NCI-H524 treated with DMSO at 0.1 percent for 48 hours (cell line): ENCODE measurements at places on chromosomes 16 and 17.
A peak's percentile ranks its signal among the peaks of the same experiment; 100 is the strongest.

DNA sequence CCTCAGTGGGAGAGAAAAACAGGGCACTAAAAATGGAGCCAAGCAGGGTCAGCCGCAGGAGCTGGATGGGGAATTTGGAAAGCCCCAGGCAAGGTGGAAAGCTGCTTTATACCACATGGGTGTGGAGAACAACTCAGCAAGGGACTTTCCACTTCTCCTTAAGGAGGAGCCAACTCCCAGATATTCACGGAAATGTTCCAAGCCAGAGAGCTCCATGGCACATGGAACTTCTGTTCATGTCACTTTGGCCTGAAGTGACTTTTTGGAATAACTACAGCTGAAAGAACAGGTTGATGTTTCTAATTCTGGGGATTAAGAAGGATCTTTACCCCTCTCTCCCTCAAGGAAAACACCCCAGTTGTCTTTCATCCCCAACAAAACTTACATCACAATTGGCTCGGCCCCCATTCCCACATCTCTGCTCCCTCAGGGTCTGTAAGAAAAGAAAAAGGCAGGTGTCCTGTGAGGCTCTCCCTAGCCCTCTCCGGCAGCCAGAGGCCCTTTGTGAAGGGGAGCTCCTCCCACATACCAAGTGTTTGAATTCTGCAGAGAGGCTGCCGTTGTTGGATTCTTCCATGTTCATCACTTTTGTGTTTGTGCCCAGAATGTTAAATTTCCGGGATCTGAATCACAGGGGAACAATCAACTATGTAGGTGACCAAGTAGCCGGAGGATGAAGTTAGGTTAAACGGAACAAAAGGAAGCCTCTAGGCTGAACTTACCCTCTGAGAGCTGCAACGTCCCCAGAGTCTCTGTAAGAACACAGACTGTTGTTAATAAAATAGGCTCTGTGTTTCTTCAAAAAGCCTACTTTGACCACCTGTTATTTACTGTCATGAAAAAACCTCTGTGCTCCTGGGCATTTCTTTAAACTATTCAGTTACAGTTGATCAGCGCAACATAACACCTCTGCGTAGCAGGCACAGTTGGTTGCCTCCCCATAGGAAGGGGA, 41.0 kb downstream of the STAT5A start:
- DNase-seq, result no peak

DNA sequence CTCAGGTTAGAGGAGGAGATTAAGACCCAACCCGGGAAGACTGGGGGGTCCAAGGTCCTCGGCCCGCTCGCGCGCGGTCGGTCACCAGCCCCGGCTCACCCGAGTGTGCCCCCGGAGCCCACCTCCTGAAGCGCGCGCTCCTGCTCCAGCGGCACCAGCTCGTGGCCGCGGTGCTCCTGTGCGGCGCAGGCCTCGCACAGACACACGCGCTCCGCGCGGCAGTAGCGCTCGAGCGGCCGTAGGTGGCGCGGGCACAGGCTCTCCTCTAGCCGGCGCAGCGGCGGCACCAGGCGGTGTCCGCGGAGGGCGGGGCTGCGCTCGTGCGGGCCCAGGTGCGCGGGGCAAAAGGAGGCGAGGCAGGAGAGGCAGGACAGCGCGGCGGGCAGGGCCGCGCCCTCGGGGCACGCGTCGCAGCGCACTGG, 618 bp downstream of the TRIM47 start:
- DNase-seq, result peak; percentile 50

DNA sequence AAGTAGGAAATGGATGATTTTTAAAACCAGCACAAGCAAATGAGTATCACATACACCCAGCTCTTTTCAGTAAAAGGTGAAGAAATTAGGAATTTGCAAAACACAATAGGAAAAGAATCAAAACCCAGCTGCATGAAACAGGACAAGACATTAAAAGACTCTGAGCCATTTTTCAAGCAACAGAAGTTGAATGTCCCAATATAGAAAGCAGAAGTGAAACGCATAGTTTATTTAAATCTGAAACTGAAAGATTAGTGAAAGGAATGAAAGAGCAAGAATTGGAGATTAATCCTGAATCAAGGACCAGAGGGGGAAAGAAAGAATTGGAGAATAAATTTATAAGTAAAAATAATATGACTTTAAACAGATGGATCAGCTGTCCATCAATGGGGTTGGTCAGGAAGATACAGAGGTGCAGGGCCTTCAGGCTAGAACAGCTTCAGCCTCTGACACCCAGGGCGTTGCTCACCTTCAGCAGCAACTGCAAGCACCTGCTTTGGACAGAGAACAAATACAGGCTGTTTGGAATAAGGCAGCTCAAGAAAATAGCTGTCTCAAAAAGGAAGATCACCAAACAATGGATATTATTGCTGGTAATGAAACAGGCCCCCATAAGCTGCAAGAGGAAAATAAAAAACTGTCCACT, 3.9 kb upstream of the ARHGAP17 start:
- DNase-seq, result no peak

DNA sequence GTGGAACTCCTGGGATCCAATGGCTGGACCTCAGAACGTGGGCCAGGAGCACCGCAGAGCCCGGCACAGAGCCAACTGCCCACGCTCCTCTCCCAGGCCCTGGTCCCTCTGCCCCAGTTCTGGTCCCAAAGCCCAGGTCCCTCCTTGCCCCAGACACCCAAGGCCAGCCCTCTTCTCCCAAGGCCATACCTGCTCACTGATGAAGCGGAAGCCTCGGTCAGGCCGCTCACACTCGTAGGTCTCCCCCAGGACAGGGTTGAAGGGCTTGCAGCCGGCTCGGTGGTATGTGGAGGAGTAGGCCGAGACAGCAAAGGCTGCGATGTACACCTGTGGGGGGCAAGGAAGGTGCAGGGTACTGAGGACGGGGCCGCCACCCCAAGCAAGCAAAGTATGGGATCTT, 8.5 kb downstream of the OSBPL7 start:
- no peak for DNase-seq

DNA sequence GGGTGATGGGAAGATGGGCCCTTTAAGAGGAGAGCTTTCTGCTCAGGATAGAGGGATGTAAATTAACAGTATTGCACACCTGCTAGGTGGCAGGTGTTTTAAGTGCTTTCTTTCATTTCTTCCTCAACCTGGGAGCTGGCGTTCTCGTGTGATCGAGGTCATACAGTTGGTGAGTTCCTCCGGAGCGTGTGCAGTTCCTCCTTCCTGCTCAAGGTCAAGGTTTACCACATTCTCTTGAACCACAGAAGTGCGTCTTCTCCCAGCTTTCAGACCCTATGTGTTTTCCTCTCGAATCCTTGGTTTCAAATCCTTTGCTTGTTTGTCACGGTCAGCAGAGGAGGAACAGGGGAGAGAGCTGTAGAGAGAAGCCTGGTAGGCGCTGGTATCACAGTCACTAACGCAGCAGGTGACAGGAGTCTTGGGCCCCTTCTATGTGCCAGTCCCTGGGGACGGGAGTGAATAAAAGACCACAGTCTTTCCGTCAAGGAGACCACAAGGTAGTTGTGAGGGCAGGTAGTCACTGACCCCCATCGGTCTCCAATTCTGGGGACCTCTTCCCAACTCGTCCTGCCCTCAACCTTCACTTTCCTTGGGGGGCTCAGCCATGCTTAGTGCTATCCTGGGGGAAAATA, 791 bp downstream of the DNAI2 start:
- DNase-seq, result no peak

DNA sequence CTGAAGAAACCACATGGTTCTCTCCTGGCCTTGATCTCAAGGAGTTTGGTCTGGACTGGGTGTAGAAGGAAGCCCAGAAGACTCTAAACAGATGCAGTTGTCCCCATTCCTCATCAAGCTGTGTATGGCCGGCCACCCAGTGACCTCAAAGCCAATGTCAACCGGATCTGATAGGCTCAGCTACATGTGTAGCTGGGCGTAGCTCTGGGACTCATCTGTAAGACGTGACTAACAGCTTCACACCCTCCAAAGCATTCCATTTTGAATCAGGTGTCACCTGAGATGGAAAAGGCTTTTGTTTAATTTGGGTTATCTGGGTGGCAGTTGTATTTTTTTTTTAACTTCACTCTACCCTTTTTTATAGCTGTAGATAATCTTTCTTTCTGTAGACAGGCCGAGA, 130.4 kb downstream of the ABCC12 start:
- DNase-seq, result no peak

GRCh38 chr17:14305785-14306496, 5.1 kb downstream of the HS3ST3B1 start:
- DNase-seq, result no peak

DNA sequence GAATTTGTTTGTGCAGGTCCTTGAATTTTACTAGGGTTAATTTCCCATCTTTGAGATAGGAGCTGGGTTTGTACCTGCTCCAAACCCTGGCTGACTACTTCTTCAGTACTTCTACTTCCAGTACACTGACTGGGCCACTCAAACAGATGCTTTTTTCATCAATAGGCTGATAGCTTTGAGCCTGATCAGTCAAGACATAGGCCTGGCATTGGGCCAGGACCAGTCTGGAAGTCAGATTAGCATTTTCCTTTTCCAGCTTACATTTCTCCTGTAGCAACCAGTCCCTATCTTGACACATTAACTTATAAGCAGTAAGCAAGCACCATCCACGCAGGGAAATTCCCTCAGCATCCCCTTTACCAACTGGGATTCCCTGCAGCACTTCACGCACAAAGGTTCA, 7.5 kb upstream of the TMEM101 start:
- no peak for DNase-seq

GRCh38 chr17:1713878-1714426, 3.8 kb upstream of the TLCD2 start:
- no peak for DNase-seq

DNA sequence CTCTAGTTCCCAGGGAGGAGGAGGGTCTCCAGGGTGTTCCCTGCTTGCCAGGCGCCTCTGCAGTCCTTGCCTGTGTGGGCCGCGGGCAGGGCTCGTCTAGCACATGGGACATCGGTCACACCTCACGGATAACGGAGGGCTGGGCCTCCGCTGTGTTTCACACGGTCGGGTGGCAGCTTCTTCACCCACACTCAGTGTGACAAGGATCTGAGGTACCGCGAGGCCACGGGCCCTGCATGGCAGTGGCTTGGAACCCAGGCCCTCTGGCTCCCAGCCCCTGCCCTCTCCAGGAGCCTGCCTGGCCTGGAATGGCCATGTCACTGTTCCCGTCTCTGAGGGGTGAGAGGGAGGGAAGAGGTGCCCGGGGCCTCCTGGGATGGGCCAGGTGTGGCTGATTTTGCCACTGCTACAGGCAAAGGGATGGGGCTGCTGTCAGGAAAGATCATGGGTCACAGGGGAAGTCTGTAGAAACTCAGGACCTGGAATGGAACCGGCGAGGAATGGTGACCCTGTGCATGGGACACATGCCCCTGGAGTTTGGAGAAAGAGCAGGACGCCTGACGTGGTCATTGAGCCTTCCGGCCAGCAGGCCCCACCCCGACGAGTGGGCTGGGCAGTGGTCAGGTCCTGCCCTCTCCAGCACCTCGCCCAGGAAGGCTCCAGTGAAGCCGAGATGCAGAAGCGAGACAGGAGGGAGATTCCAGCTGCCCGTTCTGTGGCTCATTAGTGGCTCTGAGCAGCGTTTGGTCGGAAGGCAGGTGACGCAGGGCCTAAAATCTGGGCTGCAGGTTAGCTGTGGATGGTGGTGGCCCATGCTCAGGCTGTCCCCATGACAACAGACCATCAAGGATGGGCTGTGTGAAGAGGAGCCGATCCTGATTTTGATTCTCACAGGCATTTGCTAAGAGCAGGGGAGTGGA, 76.5 kb upstream of the GSE1 start:
- DNase-seq, result no peak

GRCh38 chr16:15948532-15949209, 745 bp upstream of the ABCC1 start:
- DNase-seq, result no peak

DNA sequence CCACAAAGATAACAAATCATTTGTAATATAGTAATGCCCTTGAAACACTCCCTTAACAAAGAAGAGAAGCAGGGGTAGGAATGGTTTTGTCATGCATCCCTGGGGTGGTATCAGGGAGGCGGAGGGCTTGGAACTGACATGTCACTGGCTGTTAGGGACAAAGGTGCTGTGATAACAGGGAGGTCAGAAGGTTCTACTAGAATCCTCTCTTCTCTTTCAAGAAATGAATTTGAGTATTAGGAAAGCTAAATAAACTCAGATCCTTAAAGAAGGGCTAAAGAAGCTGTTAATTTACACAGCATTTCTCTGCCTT, 65.4 kb upstream of the ADAMTS18 start:
- no peak for DNase-seq

DNA sequence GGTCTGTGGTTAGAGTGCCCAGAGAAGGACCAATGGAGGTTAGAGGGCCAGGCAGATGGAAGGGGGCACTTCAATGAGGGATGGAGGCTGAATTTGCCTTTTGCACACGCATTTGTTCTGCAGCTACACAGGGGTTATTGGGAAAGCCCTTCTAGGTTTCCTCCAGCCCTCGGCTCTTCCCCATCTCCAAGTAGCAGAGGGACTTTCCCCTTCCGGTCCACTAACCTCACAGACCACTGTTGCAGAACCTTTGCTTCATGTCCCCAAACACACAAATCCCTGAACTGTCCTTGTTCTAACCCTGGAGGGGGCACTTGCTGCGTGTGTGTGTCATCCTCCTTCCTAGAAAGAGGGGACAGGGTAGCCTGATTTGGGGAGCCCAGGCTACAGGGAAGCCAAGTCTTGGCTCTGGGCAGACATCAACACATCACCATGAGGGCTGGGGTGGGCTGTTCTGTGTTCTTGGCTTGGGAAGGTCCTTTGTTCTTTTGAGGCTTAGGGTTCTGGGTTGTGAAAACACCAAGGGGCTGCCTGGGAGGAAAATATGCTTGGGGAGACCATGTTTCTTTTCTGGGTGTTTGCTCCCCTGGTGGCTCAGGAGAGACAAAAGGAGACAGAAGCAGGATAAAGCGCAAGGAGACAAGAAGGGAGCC, 7.3 kb upstream of the NR1D1 start:
- no peak for DNase-seq

DNA sequence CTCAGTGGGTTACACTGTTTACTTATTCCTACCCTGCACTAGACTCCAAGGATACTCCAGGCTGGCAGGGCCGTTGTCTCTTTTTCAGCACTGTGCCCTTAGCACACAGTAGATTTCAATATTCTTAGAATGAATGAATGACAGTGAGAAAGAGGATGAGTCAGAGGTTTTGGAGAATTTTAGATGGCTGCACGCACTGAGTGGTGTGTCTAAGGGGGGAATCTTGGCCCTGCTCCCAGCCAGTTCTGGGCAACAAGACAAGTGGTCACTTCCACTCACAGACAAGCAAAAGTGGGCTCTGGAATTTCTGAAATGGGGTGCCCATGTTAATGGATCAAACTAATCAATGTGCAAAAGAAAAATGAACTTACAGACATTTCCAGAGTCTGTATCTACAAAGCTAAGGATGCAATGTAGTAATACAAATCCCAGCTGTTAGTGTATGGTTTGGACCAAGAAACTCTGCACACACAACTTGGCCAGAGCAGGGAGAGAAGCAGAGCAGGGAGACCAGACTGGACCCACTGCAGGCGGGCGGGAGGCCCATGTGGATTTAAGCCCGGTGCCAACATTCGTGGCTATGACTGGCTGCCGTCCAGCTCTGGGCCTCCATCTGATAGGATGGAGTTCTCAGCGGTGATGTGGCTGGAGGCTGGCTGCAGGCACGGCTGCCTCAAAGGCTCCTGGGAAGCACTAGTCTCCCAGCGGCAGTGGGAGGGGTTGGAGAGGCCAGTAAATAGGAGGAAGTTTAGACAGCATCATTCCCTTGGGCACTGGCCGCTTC, 95.6 kb upstream of the CDYL2 start:
- DNase-seq, result no peak

- DNase-seq, result no peak
Observed at GRCh38 chr16:66568355-66568754, 2.1 kb downstream of the CMTM1 start.

- DNase-seq, result no peak
Observed at GRCh38 chr17:33266611-33267010, 26.5 kb downstream of the ASIC2 start.

GRCh38 chr17:48517478-48517877, 13.3 kb downstream of the HOXB1 start:
- no peak for DNase-seq

GRCh38 chr16:11255737-11256660, at the start of gene SOCS1:
Gene SOCS1, minus strand, starts transcription at chr16:11256204. Its CDS starts 726 bp downstream, at chr16:11255478.
- DNase-seq, result no peak
